ENCODE measurements at places on chromosomes 5 and 9.

DNA sequence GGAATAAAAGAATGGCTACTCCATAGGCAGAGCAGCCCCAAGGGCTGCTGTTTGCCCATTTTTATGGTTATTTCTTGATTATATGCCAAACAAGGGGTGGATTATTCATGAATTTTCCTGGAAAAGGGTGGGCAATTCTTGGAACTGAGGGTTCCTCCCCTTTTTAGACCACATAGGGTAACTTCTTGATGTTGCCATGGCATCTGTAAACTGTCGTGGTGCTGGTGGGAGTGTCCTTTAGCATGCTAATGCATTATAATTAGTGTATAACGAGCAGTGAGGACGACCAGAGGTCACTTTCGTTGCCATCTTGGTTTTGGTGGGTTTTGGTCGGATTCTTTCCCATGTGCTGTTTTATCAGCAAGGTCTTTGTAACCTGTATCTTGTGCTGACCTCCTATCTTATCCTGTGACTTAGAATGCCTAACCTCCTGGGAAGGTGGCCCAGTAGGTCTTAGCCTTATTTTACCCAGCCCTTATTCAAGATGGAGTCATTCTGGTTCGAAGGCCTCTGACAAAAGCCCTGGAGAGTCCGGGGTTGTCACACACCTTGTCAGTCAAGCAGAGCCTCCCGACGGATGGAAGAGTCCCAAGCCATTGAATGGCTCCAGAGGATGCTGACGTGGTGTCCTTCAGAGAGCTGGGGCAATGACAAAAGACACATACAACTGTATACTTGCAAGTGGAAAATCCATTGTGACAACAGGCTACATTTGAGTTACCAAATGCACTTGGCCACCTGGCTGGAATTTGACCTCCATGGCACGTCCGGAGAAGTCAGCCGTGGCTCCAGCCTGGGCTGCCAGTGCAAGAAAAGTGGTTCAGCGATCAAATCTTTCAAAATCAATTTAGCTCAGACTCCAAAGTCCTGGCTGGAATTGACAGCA lies 67.1 kb upstream of the CLINT1 start:
- DNase-seq: no peak

GRCh38 chr5:42992088-42992879 lies 47.8 kb downstream of the ANXA2R start:
- peak; percentile 87 for DNase-seq

- DNase-seq: no peak
These were observed 66.5 kb downstream of the PTCD2 start for GRCh38 chr5:72386639-72387038.

DNA sequence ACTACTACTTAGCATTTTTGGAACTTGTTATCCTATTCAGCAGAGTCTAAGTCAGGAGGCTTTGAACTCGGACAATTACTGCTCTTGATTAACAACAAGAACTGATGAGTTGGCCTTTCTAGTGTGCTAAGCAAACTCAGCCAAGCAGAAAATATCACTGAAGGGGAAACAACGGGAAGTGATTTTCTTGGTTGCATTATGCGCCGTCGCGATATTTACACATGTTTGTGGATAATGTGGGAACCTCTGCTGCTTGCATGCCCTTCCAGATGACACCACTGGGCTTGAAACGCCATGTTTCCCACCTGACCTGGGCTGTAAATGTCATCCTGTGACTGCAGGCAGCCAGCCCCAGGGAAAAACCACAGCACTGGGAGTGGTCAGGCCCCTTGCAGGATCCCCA lies 205.5 kb downstream of the PAX5 start:
- DNase-seq: no peak

DNA sequence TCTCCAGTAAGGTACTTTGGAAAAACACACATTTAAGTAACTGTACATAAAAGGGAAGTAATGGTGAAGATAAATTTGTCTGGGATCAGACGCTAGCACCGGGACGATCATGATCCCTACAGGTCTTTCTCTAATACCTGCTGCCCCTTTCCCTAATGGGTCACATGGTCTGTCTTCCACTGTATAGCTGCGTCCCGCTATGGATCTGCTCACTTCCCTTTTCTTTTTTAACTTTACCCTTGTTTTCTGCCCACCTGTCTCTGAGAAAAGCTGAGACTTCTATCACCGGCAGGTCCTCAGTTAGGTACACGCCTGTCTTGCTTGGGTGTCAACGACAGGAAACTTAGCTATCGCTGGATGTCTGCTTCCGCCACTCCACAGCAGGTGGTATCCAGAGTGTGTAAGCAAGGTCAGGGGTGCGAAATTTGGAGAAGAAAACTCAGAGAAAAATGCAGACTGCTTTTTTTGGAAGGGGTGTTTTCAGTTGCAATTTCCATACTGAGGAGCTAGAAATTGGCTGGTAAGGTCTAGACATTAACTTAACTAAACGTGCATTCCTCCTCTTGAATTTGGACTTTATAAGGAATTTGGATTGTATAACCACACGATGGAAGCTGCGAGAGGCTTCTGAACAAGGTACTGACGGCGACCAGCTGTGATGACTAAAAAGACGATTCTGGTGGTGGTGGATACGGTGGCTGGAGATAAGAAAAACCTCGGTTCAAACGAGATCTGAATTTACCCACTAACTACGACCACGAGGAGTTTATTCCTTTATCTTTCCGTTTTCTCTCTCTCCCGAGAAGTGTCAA lies 1.1 kb upstream of the ICE1 start:
- DNase-seq: peak; percentile 34

- DNase-seq: no peak
These were observed 1809.9 kb upstream of the ACO1 start for GRCh38 chr9:30574355-30575151.

GRCh38 chr5:180817893-180818674 lies 15.5 kb upstream of the MGAT1 start:
- DNase-seq: no peak

DNA sequence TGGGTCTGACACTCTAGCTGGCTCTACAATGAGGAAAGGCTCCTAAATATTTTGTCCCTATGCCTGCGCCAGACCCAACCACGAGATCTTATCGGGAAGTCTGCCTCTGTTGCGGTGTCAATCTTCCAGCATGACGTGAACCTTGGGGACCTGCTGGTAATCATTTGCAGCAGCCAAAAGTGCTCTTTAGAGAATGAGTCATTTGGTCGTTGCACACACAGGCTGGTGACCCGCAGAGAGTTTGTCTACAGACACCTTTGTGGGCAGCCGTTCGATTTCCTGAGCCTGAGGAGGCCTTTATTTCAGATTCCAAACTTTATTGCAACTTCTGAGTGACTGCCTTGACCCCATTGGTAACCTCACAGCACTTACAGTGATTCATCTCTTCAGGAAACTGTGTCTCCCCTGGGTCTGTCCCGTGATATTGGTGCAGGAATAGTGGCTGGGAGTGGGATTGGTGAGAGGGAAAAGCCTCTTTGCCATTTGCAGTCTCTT lies 326.1 kb downstream of the NSG2 start:
- no peak for DNase-seq

- no peak for DNase-seq
These were observed 23.7 kb downstream of the RFK start for GRCh38 chr9:76370396-76371023.

- no peak for DNase-seq
These were observed 99.9 kb downstream of the GABRB2 start for GRCh38 chr5:161446655-161447054.

GRCh38 chr5:136276946-136277345 lies 84.0 kb upstream of the SMIM32 start:
- no peak for DNase-seq

DNA sequence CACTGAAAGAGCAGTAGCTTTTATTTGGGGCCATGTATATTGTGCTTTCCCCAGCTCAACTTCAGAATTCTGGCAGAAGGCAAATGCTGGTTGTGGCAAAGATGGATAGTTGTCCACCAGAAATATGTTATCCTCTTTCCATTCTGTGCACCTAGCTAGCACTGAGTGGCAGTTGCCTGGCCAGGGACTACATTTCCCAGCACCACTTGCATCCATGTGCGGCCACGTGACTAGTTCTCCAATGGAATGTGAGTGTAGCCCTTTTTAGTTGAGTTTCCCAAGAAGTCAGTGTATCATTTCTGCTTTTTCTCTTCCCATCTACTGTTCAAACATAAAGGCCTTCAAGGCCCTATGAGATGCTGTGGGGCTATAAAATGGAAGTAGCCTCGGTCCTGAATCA lies 354.0 kb upstream of the CLINT1 start:
- DNase-seq: no peak
